Regular cardiac myocyte (primary cell): ENCODE measurements at places on chromosomes 13 and 19. TPM values are rescaled to one million over a fixed set of nuclear protein-coding genes. Genes with fewer than 3 reads are reported as not detected.

The ZIC5 gene
- total RNA-seq: not detected in 2 replicates

The ZNF625 gene
- 15.9 and 18.6 TPM in 2 replicates for total RNA-seq

The PSG2 gene
- total RNA-seq: 0.19 and 0.56 TPM in 2 replicates

The TUBA3C gene
- not detected in 2 replicates for total RNA-seq

The BORCS8 gene
- 8.5 and 24.7 TPM in 2 replicates for total RNA-seq

The MIA gene
- total RNA-seq: 0.85 TPM in 1 of 2 replicates, not detected in the other

The KCNN4 gene
- 3.8 and 4.5 TPM in 2 replicates for total RNA-seq

The IFNL4 gene
- total RNA-seq: not detected in 2 replicates

The FPR3 gene
- under 0.01 TPM in 1 of 2 replicates, not detected in the other for total RNA-seq

The ZNF763 gene
- 1.2 and 2.8 TPM in 2 replicates for total RNA-seq

The SYNE4 gene
- 0.19 and 0.28 TPM in 2 replicates for total RNA-seq

The PSG4 gene
- total RNA-seq: 10.4 and 12.4 TPM in 2 replicates

The PLVAP gene
- 0.19 and 0.28 TPM in 2 replicates for total RNA-seq

The IFNL1 gene
- not detected in 2 replicates for total RNA-seq

The ZIM2 gene
- total RNA-seq: under 0.01 TPM in 2 replicates

The SLAIN1 gene
- total RNA-seq: 0.38 and 0.56 TPM in 2 replicates

The TMPRSS9 gene
- total RNA-seq: under 0.01 TPM in 2 replicates

The KLK14 gene
- total RNA-seq: not detected in 2 replicates

The C19orf38 gene
- total RNA-seq: 0.58 and 2.3 TPM in 2 replicates

The ZNF99 gene
- under 0.01 TPM in 1 of 2 replicates, not detected in the other for total RNA-seq

The ZNF45 gene
- 18.6 and 18.8 TPM in 2 replicates for total RNA-seq

The PDX1 gene
- not detected in 2 replicates for total RNA-seq

The SERPINE3 gene
- under 0.01 TPM in 1 of 2 replicates, not detected in the other for total RNA-seq

The TBC1D4 gene
- total RNA-seq: 18.0 and 36.6 TPM in 2 replicates

The INSL3 gene
- not detected in 2 replicates for total RNA-seq

The BBC3 gene
- total RNA-seq: 10.2 and 16.1 TPM in 2 replicates

The MTUS2 gene
- 0.19 and 0.28 TPM in 2 replicates for total RNA-seq

The AP2S1 gene
- total RNA-seq: 152 and 174 TPM in 2 replicates

The CFAP97D2 gene
- not detected in 2 replicates for total RNA-seq

The DCT gene
- total RNA-seq: 0.28 TPM in 1 of 2 replicates, not detected in the other

The TEX26 gene
- under 0.01 and 0.56 TPM in 2 replicates for total RNA-seq

The ZNF415 gene
- 5.8 and 11.0 TPM in 2 replicates for total RNA-seq

The ZNF681 gene
- 0.56 and 0.96 TPM in 2 replicates for total RNA-seq

The PRR19 gene
- 0.19 and 0.28 TPM in 2 replicates for total RNA-seq
